Activated naive CD8-positive, alpha-beta T cell treated with anti-CD3 and anti-CD28 coated beads, Interleukin-2, amount 50 U/mL, for 16 hours (primary cell): ENCODE measurements at places on chromosomes 4 and X.

GRCh38 chr4:141409556-141409955 lies 188.9 kb downstream of the ZNF330 start:
- no peak for DNase-seq

GRCh38 chr4:74109870-74110605 lies 11.0 kb upstream of the CXCL2 start:
- no peak for DNase-seq

DNA sequence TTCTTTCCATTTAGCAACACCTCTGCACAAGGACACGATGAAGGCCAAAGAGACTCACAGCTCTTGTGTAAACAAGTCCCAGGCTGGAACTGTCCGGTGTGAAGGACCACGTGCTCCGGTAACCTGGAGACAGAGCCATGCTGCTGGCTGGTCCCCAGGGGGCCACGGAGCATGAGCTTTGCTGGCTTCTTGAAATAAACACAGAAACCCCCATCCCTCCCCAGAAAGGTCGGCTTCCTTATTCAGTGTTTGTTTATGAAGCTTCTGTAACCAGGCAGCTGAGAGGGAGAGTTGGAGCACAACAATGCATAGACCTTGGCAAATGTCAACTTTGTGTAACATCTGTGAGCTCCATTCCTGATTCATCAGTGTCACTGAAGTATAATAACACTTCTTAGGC lies 109.4 kb downstream of the GPR143 start:
- DNase-seq = no peak

DNA sequence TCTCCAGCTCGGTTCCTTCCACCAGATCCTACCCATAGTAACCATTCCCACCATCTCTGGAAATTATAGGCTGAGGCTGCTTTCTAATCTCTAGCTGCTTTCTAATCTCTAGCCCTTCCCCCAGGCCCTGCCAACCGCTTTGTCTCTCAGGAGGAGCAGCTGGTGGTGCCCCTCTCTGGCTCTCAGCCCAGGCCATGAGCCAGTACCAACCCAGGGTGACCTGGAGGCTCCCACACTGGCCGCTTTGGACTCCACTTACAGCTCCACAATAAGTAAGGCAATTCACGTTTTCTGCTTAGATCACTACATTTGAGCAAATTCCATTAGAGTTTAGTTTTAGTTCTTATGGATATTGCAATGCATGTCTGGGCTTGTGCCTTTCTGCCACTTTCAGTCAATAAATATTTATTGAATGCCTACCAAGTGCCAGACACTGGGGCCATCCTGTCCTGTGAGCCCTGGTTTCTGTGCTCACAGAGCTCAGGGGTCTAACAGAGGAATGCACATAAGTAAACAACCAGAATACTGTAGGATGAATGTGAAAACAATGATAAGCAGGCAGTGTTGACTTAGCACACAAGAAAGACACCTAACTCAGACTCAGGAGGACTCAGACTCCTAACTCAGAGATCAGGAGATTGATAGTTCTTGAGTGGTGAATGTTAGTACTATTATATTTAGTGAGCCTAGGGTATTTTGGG lies 38.9 kb downstream of the SMC1A start:
- DNase-seq = no peak

DNA sequence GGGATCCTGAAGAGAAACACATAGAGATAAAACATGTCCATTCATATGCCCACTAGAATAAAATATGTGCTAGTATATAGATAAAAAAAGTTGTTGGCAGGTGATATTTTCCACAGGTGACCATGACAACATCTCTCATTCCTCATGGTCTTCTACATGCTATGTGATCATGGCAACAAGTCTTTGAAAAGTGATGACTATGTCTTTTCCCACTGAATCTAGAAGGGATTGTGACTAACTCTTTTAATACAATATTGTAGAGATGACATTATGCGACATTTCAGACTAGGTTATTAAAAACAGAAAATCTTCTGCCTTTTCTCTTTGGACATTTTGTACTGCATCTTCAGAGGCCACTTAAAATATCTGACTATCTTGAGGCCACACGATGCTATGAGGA lies 126.0 kb upstream of the GABRA2 start:
- DNase-seq = no peak

- DNase-seq = no peak
Measured at GRCh38 chr4:3114377-3114776, 39.9 kb downstream of the HTT start.

GRCh38 chr4:95889662-95890061 lies 49.8 kb downstream of the PDHA2 start:
- DNase-seq = no peak

GRCh38 chr4:184459413-184459812 lies 14.9 kb downstream of the IRF2 start:
- no peak for DNase-seq

DNA sequence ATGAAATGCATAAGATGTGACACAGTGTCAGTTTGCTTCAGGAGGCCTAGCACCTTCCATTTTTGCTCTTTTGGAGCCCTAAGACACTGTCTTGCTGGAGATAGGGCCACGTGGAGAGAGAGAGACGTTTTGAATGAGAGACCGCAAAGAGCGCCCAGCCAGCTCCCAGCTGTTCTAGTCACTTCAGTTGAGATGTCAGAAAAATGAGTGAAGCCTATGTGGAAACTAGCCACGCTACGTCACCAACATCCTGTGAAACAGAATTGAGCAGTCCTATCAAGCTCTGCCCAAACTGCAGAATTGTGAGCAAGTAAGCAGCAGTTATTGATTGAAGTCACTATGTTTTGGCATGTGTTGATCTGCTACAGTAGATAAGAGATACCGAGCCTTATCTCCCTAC lies 13.1 kb downstream of the GPR82 start:
- no peak for DNase-seq

DNA sequence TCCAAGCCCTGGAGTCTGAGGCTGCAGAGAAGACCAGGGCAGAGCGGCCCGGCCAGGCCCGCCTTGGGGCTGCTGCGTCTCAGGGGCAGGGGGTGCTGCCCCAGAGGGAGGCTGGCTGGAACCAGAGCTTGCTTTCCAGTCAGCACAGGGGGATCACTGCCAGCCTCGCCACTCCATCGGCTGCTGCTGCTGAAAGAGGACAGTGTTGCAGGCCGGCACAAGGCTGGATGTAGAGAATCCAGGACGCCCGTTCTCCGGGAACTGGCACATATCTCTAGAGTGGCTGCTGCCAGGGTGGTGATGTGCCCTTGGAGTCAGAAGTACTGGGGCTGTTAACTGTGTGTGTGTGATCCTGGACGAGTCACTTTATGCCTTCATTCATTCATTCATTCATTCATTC lies 31.9 kb upstream of the SORCS2 start:
- no peak for DNase-seq

DNA sequence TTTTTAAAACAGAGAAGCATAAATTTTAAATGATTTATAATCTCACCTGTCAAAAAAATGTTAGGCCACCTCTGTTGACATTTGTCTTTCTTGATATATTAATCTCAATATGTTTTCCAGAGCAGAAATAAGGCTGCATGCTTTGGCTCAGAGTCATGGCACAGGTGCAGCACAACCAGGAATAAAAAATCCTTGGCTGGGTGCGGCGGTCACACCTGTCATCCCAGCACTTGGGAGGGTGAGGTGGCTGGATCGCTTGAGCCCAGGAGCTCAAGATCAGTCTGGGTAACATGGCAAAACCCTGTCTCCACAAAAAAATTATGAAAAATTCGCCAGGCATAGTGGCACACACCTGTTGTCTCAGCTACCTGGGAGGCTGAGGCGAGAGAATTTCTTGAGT lies 18.1 kb downstream of the CPLX1 start:
- DNase-seq = no peak

DNA sequence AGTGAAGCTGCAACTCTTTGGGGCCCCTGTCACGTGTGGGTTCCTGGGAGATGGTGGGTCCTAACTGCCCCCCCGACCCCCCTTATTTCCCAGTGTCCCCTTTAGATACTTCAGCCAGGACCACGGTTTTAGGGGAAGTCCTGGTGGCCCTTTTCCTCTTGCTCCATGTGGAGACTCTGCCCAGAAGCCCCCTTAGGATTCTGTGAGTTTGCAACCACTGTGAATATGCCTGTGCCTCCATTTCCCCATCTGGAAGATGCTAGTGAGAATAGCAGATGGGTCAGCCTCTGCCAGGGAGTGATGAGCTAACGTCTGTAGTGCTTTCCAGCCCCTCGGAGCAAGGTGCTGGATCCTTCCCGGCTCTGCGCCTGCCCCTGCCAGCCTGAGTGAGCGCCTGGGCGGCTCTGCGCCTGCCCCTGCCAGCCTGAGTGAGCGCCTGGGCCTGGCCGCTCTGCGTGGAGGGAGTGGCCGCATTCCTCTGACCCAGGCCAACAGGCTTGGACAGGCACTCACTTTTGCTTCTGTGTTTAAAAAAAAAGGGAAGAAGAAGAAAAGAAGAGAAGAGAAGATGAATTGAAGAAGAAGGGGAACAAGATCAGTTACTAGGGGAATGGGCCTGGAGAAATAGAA lies 6.7 kb upstream of the CITED1 start:
- no peak for DNase-seq

GRCh38 chrX:84259868-84260267 lies 71.9 kb upstream of the RPS6KA6 start:
- no peak for DNase-seq

GRCh38 chr4:6267573-6267972 lies 2.1 kb upstream of the WFS1 start:
- DNase-seq = no peak

DNA sequence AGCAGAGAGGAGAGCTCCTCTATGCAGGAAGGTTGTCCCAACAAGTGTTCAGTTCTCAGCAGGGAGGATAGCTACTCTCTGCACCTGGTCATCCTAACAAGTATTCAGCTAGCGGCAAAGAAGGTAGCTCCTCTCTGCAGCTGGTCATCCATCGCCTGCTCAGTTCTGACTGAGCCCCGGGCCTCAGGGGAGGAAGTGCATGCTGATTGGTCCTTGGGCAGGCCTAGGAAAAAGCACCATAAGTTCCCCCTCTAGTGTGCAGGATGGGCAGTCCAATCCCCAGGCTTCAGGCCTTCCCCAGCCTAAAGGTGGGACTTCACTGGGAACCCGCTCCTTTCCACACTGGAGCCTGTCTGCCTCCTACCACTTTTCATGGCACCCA lies 4.4 kb upstream of the FBXW7 start:
- DNase-seq = no peak

GRCh38 chr4:113759696-113760093 lies 1.8 kb downstream of the CAMK2D start:
- no peak for DNase-seq

DNA sequence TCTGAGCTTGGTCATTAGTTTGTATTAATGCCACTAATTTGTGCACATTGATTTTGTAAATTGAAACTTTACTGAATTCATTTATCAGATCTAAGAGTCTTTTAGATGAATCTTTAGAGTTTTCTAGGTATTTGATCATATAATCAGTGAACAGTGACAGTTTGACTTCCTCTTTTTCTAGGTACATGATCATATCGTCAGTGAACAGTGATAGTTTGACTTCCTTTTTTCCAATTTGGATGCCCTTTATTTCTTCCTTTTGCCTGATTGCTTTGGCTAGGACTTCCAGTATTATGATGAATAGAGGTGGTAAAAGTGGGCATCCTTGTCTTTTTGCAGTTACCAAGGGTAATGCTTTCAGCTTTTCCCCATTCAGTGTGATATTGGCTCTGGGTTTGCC lies 421.4 kb upstream of the CPXCR1 start:
- DNase-seq = no peak

GRCh38 chr4:142840516-142841123 lies 5.5 kb downstream of the INPP4B start:
- DNase-seq = no peak

GRCh38 chr4:176125063-176125462 lies 59.4 kb downstream of the WDR17 start:
- no peak for DNase-seq

GRCh38 chrX:115603534-115604074 lies 42.6 kb downstream of the PLS3 start:
- no peak for DNase-seq

DNA sequence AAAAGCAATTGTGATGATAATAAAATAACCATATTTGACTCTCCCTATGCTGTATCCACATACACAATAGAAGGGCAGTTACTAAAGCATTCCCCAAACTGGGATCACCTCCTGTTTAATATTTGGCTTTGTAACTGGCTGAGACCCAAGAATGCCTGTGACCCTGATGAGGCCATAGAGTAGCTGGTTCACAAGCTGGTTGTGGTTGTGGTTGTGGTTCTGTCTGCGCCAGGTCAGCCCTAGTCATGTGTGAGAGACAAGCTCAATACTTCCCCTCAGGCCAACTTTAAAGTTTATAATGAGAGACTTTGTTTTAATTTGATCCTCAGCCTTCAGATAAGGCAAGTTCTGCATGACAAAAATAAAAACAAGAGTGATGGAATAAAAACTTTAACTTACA lies 209.9 kb downstream of the PARM1 start:
- no peak for DNase-seq

DNA sequence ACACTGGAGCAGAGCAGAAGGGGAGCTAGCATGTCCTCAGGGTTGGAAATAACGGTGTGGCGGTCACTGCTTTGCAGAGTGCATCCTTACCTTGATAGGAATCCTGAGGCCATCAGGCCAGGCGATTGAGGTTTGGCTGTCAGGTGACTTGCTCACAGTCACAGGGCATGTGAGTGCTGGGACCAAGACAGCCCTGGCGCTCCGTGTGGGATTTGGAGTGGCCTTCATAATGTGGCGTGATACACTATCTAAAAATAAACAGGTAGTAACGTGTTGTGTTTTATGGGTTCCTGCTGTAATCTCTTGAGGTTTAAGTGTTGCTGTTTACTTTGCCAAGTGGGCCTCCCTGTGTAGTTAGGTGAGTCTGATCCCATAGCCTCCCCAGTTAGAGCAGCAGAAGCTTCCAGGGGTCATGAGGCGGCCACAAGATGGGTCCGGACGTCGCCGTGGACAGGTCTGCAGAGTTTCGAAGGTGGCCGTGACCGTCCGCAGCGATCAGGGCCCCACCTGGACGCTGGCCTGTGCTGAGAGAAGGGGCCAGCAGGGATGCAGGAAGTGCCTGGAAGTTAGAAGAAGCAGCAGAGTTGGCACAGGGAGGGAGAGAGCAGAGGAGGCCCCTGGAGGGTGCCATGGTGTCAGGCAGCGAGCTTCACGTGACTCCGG lies 27.7 kb downstream of the RGS12 start:
- DNase-seq = no peak

GRCh38 chr4:7417639-7418038 lies 17.1 kb downstream of the PSAPL1 start:
- no peak for DNase-seq

GRCh38 chr4:102402223-102402622 lies 56.9 kb upstream of the SLC39A8 start:
- DNase-seq = no peak

- DNase-seq = no peak
Measured at GRCh38 chr4:130714006-130714405, 1618.1 kb downstream of the C4orf33 start.

- no peak for DNase-seq
Measured at GRCh38 chrX:53494436-53494835, 60.3 kb upstream of the HSD17B10 start.

DNA sequence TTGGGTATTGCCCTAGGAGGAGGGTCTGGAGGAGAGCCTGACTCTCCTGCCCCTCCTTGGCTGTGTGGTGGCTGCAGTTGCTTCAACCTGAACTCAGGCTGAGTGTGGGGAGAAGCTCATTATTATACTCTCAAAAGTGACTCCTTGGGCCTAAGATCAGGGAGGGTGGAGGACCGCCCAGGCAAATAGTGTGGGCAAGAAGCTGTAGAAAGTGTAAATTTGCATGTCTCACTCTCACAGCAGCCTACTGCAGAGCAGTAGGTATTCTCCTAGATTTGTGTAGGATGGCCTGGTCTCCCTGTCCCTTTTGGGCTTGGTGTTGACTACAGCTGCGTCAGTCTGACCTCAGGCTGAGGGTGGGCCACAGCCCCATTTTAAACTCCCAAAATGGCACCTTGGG lies 156.1 kb downstream of the ZNF330 start:
- DNase-seq = no peak

GRCh38 chr4:7182616-7183015 lies 9.7 kb upstream of the SORCS2 start:
- no peak for DNase-seq
